ENCODE measurements at places on chromosomes 1 and 21.

DNA sequence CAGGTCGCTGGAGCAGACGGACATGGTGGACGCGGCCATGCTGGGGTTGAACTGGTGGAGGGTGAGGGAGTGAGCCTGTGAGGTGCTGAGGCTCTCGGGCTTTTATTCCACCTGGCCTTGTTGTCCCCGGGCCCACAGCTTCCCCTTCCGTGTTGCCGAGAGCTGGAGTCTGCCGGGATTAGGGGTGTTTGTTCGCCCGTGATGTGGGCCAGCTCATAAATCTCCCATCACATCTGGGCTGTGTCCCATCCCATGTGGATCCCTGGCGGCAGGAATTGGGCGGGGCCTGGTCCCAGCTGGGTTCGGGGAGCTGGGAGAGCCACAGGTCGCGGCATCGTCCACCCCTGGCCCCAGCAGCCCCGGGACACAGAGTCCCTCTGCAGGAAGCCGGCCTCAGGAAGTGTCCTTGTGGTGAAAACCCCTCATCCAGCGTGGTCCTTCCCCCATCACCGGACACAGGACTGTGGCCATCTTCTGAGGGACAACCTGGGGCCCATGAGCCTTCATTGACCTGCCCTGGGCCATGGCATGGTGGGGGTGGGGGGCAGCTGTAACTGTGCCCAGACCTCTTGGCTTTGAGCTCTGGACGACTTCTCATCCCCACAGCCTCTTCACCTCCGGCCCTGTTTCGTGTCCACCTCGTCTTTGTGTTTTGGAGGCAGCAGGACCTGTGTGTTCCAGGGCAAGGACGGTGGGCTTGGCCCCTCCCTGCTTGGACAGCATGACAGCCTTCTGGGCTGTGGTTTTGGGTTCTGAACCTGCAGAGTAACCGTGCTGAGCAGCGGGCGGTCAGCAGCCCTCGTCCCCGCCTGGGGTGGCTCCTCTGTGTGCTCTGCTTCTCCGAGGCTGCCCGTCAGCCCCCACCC, at the start of gene KRTAP10-6:
TSS of gene KRTAP10-6 (minus strand) at position 60 of the 866 bp plus-strand sequence. CDS start at position 39, 21 bp downstream.
- no peak for DNase-seq

- DNase-seq, result no peak
Measured at GRCh38 chr21:24050231-24050630, 1557.0 kb downstream of the MRPL39 start.

DNA sequence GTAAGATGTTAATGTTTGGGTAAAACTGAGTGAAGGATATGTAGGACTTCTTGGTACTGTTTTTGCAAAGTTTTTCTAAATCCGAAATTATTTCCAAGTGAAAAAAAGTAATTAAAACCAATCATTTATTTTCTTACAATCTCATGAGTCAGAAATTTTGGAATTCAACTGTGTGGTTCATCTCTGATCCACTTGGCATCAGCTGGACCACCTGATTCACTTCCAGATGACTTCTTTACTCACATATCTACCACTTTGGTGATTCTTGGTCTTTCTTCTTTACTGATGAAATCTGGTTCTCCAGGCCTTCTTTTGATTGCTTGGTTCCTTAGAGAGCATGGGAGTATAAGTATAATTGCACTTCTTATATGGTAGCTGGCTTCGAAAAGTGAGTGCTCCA, 254.9 kb upstream of the CACYBP start:
- no peak for DNase-seq

DNA sequence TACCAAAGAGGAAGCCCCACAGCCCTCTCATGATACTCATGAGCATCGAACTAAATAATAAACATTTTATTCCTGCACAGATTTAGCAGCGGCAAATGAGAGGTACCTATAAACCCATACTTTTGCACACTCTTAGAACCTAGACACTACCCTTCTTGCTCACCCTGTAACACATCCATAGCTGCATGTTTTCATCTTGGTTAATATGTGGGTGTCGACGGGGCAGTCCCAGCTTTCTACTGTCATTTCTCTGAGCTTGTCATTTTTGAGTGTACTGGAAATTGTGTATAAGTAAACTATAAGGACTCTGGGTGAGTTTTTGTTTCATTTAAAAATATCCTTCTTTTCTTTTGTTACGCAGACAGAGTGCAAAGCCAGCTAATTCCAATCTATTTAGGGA, 25.5 kb downstream of the OVGP1 start:
- DNase-seq, result peak; percentile 2

GRCh38 chr1:6292102-6292501, 31.2 kb upstream of the GPR153 start:
- no peak for DNase-seq

- DNase-seq, result no peak
Measured at GRCh38 chr1:163712321-163712720, 390.6 kb downstream of the NUF2 start.

GRCh38 chr21:45207839-45208626, 79.7 kb downstream of the POFUT2 start:
- DNase-seq, result no peak

GRCh38 chr1:175548774-175549173, 194.6 kb downstream of the TNR start:
- DNase-seq, result no peak

DNA sequence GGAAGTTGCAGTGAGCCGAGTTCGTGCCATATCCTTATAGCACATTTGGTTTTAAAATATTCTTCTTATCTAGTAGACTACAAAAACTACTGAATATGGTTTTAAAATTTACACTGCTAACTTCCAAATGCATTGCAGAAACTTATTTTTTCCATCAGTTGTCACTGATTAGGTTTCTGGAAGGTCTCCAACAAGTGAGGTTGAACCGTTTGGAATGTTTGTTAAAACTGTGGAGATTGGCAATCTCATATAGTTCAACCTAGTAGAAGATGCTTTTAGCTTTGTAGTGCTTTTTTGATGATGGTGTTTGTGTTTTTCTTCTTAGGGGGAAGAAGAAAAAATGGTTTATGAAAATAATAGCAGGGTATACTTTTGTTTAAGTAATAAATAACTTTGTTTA, 12.9 kb downstream of the CENPF start:
- DNase-seq, result no peak

GRCh38 chr1:43660355-43660754, 10.4 kb downstream of the KDM4A start:
- DNase-seq, result no peak

DNA sequence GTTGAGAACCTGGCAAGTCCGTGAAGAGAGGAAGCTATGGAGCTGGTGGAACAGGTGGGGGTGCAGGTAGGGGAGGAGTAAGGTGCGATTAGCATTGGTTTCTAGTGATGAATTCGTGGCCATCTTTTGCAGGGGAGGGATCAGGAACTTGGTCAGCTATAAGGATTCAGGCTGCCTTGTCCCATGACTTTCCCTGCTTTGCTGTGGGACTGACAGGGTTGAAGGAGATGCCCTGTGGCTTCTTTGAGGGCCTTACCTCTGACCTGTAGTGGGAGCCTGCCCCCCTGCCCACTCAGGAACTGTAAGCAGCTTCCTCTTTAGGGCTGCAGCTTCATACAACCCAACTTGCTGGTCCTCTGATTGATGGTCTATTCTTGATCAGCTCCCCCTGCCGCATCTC, 84.7 kb upstream of the CD34 start:
- no peak for DNase-seq

DNA sequence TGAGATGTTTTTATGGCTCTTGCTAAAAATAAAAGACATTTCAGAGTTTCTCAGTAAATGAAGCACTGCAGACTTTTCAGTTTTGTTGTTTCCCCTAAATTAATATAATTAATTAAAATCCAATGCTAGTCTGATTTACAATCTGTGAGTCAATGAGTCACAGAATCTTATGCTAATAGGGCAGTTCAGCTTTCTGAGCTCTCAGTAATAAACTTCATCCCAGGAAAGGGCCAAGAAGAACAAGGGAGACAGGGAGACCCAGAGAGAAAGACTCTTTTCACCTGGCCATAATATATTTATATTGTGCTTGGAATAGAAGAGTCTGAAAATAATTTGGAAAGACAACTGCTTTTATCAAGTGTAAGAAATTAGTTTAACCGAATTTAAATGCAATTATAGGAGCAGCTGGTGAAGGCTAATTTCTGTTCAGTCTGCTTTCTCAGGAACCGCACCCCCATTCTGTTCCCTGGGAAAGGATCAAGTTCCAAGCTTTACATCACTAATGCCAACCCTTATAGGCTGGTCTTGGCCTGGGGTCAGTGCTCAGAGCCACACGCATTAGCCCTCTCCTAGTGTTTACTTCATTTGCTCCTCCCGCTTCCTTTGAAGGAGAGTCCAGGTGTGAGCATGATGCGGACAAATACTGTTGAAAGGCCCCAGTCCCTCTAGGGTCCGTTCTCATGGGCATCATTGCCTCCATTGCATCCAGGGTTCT, 145.6 kb downstream of the ZBTB18 start:
- no peak for DNase-seq

GRCh38 chr1:159802111-159802510, at the start of gene FCRL6:
TSS of gene FCRL6 (plus strand) at chr1:159802360. CDS start at chr1:159802425, 65 bp downstream.
- DNase-seq, result no peak

DNA sequence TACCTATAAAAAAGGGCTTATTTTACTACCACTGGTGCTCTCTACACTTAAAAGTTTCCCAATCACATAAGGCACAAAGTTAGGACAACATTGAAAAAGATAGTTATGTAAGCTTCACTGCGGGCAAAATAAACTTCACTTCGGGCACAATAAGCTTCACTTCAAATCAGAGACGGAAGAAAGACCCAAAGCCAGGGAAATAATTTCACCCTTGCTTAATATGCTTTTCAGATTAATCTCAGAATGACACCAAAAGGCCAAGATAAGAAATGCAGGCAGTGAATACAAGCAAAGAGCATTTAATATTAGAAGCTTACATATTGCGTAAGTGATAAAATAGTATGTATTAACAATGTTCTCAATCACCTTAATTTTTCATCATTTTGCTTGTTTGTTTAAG, 444.2 kb downstream of the SETD4 start:
- DNase-seq, result peak; percentile 4

GRCh38 chr1:60709426-60709825, 372.9 kb upstream of the NFIA start:
- no peak for DNase-seq

DNA sequence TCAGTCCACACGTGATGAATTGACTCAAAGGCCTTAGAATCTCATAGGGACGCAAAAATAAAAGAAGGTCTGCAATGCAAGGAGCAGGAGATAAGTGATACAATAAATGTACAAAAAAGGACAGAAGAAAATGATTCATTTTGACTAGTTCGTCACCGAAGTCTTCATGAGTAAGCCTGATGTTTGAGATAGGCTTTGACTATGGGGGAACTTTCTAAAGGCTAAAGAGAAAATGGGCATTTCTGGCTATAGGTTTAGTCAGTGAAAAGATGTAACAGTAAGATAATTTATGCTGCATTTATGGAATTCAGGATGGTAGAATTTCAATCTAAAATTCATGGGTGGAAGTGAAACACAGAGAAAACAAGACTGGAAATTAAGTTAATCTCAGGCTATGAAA, 163.0 kb downstream of the ADGRL4 start:
- no peak for DNase-seq

All from activated CD4-positive, alpha-beta T cell treated with anti-CD3 and anti-CD28 coated beads, Interleukin-10, Interleukin-2, amounts not matched to agents 100 ng/mL and 50 ng/mL, durations not matched to agents 16 hours and 8 hours (primary cell).